ENCODE measurements at places on chromosomes 7 and 10.
A peak's percentile ranks its signal among the peaks of the same experiment; 100 is the strongest.

DNA sequence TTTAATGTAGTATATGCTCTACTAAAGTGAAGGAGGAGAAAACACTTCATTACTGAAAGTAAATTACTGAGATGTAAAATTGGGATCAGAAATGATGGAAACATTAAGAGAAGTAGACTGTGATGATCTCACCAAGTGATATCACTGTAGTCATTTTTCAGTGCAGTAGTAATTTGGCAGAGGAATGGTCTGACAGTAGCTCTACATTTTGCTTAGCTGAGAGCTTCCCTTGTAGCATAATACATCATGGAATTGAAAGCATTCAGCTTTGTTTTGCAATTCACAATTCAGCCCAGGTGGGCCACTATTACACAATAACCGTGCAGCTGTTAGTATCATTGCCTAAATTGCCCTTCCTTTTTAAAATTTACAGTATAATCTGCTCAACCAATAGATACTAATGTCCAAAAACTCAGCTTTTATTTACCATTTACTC lies 19.4 kb upstream of the CABCOCO1 start:
- DNase-seq: no peak

DNA sequence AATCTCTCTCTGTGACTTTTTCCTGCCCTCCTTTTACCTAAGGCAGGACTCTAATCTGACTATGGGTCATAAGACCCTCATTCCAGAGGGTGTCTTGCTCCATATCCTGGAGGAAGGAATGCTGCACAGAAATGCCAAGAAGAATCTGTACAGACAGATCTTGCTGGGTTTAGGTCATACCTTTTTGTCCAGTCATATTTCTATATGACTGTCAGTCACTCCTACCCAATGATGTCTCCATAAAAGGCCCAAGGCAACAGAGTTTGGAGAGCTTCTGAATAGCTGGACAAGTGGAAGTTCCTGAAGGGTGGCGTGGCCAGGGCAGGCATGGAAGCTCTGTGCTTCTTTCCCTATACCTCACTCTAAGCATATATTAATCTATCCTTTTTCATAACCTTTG lies 47.5 kb downstream of the FEZF1 start:
- no peak for DNase-seq

DNA sequence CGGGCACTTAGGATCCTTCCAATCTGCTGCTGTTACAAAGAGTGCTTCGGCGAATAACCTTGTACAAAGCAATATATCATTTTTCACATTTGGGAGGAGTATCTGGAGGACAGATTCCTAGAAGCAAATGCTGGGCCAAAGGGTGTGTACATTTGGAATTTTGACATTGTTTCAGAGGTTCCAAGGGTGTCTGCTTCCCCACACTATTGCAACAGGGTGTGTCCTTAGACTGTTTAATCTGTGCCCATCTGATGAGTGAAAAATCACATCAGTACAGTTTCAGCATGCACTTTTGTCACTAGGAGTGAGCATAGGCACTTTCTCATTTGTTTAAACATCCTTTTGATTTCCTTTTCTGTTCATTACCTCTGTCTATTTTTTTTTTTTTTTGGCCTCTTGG lies 8.6 kb upstream of the ELFN1 start:
- no peak for DNase-seq

- DNase-seq: no peak
Observed at GRCh38 chr10:98536551-98536950, 89.8 kb upstream of the HPS1 start.

DNA sequence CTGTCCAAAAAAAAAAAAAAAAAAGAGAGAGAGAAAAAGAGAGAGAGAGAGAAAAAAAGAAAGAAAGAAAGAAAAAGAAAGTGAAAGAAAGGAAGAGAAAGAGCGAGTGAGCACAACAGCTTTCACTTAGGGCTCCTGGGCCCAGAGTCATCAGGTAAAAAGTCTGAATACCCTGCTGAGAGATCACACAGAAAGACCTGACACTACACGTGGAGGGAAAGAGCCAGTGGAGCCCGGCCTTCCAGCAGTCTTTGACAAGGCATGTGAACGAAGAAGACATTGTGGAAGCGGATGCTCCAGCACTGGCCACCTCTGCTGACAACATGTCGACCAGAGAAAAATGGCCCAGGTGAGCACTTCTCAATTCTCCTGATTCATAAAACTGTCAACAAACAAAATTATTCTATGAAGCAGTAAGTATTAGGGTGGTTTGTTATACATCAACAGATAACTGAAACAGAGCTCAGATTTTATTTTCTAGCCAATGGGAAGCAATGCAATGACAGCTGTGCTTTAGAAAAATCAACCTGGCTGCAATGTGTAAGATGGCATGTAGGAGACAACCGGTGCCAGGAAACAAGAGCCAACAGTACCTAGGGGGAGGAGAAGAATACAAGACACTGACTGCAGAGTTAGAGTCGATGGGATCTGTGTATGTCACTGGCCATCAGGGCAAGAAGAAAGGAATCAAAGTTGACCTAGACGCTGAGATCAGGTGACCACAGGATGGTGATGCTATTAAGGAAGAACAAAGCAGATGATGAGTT lies 4.4 kb downstream of the RNF216 start:
- DNase-seq: no peak

- DNase-seq: no peak
Observed at GRCh38 chr7:55427800-55428199, 62.7 kb downstream of the LANCL2 start.

GRCh38 chr10:34641147-34641912 lies 173.8 kb downstream of the PARD3 start:
- DNase-seq: no peak

DNA sequence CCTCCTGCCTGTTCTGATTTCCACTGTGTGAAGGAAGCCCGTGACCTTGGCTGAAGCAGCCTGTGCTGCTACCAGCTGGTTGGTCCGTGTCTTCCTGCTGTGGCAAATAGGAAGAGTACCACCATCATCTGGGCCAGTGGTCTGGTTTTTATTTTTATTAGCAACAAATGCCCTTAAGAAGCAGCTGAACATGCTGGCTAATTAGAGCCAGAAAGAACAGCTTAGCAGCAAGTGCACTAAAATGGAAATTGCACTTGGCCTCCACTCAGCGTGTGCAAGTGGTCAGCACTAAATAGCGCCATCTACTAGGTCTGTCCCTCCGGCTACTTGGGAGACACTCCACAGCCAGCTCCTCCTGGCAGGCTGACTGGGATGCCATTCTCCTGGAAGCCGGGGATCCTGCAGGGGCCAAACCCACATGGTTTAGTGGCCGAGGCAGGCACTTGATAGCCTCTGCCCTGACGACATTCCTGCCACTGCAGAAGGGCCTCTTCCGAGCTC lies 690.3 kb upstream of the FOXK1 start:
- no peak for DNase-seq

DNA sequence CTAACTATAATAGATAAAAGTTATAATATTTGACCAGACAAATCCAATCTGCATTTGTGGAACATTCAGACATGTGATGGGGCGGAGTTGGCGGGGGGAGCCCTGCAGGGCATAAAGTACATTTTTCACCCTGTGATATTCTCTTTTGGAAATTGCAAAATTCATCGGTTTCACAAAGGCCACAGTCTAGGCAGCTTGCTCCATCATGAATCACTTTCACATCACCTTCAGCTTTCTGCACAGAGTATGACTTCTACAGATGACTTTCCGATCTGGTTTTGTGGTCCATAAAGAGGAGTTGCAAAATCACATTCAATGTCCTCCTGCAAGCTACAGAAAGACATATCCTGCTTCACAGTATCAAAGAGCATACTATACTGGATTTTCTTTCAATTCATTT lies 51.4 kb upstream of the APBB1IP start:
- DNase-seq: no peak

GRCh38 chr10:129277084-129277483 lies 190.0 kb upstream of the MGMT start:
- no peak for DNase-seq

DNA sequence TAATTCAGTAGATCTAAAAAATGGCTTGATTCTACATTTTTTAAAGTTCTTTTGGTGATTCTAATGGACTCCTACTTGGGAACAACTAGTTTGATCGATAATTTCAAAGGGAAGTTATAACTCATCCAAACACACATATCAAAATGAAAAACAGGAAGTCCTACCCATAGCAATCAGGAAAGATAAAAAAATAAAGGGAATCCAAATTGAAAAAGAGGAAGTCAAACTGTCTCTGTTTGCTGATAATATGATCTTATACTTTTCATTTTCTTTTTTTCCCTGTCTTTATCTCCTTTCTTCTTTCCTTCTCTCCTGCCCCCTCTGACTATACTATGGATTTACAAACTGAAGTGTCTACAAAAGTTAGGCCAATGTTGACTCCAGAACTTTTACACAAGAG lies 118.8 kb downstream of the IQUB start:
- no peak for DNase-seq

DNA sequence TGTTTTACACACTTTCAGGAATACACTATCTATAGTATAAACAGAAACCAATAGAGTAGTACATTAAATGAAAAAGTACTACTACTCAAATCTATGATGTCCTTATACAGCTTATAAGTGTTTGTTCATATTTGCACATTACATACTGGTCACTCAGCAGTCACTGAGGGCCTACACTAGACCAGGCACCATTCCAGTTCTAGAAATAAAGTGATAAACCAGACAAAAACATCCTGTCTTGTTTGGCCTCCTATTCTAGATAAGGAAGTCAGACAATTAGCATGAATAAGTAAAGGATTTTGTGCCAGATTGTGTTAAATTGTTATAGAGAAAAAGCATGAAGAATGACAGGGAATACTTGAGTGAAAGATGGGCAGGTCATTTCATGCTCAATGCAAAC lies 219.0 kb downstream of the CRPPA start:
- no peak for DNase-seq

- DNase-seq: no peak
Observed at GRCh38 chr10:14727465-14727864, 47.2 kb downstream of the FAM107B start.

GRCh38 chr10:51759896-51760534 lies 60.6 kb upstream of the CSTF2T start:
- no peak for DNase-seq

GRCh38 chr10:36473122-36473521 lies 652.3 kb upstream of the ANKRD30A start:
- DNase-seq: no peak

DNA sequence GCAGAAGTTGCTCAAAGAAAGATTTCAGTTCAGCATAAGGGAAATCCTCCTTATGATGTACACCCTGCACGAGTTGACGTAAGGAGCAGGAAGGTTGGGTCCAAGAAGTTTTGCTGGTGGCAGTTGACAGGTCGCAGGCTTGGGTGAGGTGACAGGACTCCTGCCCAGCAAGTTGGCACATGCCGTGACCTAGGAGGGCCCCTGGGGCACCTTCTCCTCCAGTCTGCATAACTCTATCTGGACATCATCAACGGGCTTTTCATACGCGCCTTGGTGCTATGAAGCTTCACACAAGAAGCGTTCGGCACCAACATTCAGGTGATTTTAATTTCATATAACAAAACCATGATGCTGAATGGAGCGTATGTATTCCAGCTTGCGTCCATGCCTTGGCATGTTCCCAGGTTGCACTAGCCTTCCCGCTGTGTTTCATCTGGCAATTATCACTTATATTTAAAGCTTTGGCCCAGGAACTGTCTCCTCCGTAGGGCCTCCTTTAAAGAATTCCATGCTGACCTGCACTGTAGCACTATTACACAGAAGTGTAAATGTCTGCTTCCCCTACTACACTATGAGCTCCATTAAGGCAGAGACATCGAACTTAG lies 651.6 kb upstream of the FOXK1 start:
- no peak for DNase-seq

DNA sequence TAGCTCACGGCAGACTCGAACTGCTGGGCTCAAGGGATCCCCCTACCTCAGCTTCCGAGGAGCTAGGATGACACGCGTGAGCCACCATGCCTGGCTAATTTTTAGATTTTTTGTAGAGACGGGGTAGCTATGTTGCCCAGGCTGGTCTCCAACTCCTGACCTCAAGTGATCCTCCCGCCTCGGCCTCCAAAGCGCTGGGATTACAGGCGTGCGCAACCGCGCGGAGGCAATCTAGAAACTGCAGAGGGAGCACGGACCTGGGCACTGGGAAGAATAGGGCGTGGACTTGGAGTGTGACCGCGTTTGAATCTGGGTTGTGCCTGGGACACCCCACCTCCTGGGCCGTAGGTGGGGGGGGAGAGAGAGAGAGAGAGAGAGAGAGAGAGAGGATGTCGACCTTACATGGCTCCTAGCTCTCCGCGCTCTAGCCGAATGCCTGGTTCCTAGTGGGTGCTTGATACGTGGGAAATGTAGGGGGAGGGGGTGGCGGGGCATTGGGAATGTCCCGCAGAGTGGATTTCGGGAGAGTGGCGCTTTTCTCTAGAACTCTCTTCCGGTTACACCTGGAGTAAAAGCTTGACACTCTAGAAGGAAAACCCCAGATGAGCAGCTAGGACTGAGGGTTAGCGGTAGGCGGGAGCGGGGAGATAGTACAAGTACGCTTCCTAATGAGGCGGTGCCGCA lies 1.2 kb upstream of the MAP3K8 start:
- DNase-seq: no peak

- no peak for DNase-seq
Observed at GRCh38 chr10:102397222-102398171, 2.0 kb downstream of the NFKB2 start.

- DNase-seq: peak; percentile 2
Observed at GRCh38 chr7:98352621-98353020, 48.3 kb downstream of the BAIAP2L1 start.

DNA sequence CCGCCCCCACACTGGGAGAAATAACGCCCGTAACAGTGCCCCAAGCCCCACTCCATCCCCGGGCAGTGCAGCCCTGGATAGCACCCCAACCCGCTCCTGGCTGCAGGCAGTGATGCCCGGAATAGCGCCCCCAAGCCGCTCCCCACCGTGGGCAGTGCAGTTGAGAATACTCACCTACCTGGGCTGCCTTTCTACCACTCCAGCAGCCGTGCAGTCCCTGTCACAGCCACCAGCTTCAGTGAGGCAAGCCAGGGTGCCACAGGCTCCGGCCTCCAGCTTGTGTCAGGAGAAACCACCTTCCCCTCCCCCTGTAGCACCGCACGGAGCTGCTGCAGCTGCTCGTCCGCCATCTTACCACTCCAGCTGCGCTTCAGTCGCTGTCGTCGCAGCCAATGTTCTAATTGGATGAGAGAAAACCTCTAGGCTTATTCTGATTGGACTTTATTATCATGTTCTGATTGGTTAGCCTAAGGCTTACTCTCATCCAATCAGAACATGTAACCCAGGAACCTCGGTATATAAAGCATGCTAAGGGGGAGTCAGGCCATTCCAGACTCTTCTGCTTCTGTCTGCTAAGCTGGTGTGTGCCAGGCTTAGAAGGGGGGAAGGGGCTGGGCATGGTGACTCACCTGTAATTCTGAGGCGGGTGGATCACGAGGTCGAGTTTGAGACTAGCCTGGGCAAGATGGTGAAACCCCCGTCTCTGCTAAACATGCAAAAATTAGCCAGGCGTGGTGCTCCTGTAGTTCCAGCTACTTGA lies 53.2 kb upstream of the ZNF33B start:
- peak; percentile 65 for DNase-seq

- no peak for DNase-seq
Observed at GRCh38 chr7:29888006-29888405, 81.7 kb downstream of the WIPF3 start.
